Urinary bladder (tissue), 4 donors: ENCODE measurements at places on chromosomes 2 and 18. TPM values are rescaled to one million over a fixed set of nuclear protein-coding genes. Genes with fewer than 3 reads are reported as not detected.

The GPC1 gene
- 53.8 TPM for polyA plus RNA-seq

The ACMSD gene
- polyA plus RNA-seq = not detected

The SAG gene
- 0.03 TPM for polyA plus RNA-seq

The PGAP1 gene
- polyA plus RNA-seq = 3.2 TPM

The ST6GAL2 gene
- polyA plus RNA-seq = 1.3 TPM

The TDRD15 gene
- polyA plus RNA-seq = not detected

The CXCR4 gene
- 20.4 TPM for polyA plus RNA-seq

The C2orf66 gene
- polyA plus RNA-seq = 0.10 TPM

The CYTIP gene
- polyA plus RNA-seq = 3.5 TPM

The MALL gene
- polyA plus RNA-seq = 14.1 TPM

The SPAG16 gene
- 17.7 TPM for polyA plus RNA-seq

The WNT6 gene
- 3.0 TPM for polyA plus RNA-seq

The RGPD4 gene
- polyA plus RNA-seq = 0.03 TPM

The ARHGEF33 gene
- 0.99 TPM for polyA plus RNA-seq

The ODC1 gene
- polyA plus RNA-seq = 62.6 TPM

The IL18RAP gene
- 0.41 TPM for polyA plus RNA-seq

The FEV gene
- polyA plus RNA-seq = not detected

The ZNF396 gene
- polyA plus RNA-seq = 1.3 TPM

The USP34 gene
- polyA plus RNA-seq = 48.2 TPM

The KANSL3 gene
- 34.7 TPM for polyA plus RNA-seq

The LOXHD1 gene
- 0.11 TPM for polyA plus RNA-seq

The SPIRE1 gene
- polyA plus RNA-seq = 12.9 TPM

The CDK15 gene
- 1.6 TPM for polyA plus RNA-seq

The NUP35 gene
- 12.5 TPM for polyA plus RNA-seq

The GNAL gene
- 19.7 TPM for polyA plus RNA-seq

The PPP1R1C gene
- polyA plus RNA-seq = 2.4 TPM

The CHRND gene
- polyA plus RNA-seq = not detected
